Progenitor cell of endocrine pancreas (in vitro differentiated cells): ENCODE measurements at places on chromosomes 3 and 15.

GRCh38 chr3:5020242-5020722, 41.0 kb downstream of the BHLHE40 start:
- DNase-seq, result no peak

GRCh38 chr3:113828600-113828999, 10.0 kb upstream of the GRAMD1C start:
- DNase-seq, result no peak

- DNase-seq, result no peak
These were observed 1.7 kb upstream of the GPR87 start for GRCh38 chr3:151318313-151318712.

DNA sequence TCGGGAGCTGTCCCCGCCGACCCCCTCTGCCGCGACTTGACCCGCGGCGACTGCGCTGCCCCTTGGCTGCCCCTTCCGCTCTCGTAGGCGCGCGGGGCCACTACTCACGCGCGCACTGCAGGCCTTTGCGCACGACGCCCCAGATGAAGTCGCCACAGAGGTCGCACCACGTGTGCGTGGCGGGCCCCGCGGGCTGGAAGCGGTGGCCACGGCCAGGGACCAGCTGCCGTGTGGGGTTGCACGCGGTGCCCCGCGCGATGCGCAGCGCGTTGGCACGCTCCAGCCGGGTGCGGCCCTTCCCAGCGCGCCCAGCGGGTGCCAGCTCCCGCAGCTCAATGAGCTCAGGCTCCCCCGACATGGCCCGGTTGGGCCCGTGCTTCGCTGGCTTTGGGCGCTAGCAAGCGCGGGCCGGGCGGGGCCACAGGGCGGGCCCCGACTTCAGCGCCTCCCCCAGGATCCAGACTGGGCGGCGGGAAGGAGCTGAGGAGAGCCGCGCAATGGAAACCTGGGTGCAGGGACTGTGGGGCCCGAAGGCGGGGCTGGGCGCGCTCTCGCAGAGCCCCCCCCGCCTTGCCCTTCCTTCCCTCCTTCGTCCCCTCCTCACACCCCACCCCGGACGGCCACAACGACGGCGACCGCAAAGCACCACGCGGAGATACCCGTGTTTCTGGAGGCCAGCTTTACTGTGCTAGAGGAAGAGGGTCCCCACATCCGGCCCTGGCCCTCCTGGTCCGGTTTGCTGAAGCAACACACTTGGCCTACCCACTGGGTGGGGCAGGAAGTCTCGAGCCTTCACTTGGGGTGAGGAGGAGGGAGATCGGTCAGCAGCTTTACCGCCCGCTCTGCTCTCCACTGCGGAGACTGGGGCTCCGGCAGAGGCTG, at the start of gene RASSF1:
Gene RASSF1, minus strand, starts transcription at position 389 of the 882 bp plus-strand sequence. Its CDS starts 31 bp downstream, at position 358.
- no peak for DNase-seq

- no peak for DNase-seq
These were observed 27.2 kb downstream of the OXSM start for GRCh38 chr3:25817107-25817506.

GRCh38 chr3:105933871-105934270, 65.1 kb upstream of the CBLB start:
- DNase-seq, result no peak
